ENCODE measurements at places on chromosomes 13 and 19.
A peak's percentile ranks its signal among the peaks of the same experiment; 100 is the strongest.

DNA sequence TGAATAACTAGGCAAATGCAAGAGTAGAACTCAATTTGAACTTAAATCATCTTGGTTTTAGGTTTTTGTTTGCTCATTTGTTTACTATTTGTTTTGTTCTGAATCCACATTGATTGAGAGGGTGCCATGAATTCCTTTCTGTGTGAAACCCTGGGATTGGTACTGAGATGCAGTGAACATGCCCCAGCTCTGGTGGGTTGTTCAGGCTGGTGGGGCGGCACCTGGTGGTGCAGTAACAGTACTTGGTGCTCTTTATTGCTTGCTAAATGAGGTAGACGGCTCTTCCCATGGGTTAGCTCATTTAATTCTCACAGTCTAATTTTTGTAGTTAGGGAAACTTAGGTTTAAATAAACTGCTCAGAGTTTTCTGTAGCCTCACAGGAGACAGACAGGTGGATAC, 48.4 kb downstream of the WASF3 start:
- peak; percentile 3 for DNase-seq

GRCh38 chr19:38253788-38254187, 2.4 kb downstream of the PPP1R14A start:
- no peak for DNase-seq

DNA sequence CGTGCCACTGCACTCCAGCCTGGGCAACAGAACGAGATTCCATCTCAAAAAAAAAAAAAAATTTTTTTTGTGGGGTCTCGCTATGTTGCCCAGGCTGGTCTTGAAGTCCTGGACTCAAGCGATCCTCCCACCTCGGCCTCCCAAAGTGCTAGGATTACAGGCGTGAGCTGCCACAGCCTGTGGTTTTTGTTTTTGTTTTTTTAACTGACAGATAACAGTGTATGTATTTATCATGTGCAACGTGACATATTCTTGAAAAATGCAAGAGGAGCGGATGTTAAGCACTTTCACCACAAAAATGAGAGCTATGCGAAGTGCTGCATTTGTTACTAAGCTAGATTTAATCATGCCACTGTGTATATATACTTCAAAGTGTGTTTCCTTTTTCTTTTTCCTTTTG, 49.0 kb downstream of the ARHGEF18 start:
- no peak for DNase-seq

- DNase-seq: no peak
These were observed 161.1 kb downstream of the KCTD15 start for GRCh38 chr19:33957804-33958203.

- no peak for DNase-seq
These were observed 574.8 kb downstream of the MYO16 start for GRCh38 chr13:109204252-109204651.

DNA sequence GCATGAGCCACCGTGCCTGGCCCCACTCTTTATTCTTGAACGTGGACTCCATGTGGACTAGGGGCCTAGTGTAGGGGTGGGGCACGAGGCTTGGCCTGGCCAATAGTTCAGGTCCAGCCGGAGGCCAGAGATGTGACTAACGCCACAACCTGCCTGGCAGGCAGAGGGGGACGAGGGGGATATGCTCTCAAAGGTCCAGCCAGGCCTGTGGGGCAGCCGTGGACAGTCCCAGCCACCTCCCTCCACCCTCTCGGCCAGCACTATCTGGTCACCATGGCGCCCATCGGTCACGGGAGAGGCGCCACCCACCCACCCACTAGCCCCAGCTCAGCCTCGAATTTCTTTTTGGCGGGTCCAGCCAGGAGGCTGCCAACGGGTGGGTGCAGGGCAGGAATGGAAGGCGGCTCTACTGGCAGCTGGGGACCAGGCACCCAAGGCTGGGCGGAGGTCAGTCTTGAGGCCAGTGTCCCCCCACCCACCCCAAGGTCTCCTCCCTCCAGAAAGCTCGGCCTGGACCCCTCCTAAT, 2.2 kb upstream of the CERS1 start:
- no peak for DNase-seq

GRCh38 chr13:92804926-92805325, 421.7 kb upstream of the GPC6 start:
- DNase-seq: no peak

All from CD8-positive, alpha-beta T cell (primary cell).